Spleen (tissue), 13 donors: ENCODE measurements at places on chromosomes 11 and 22. TPM values are rescaled to one million over a fixed set of nuclear protein-coding genes. Genes with fewer than 3 reads are reported as not detected.
A peak's percentile ranks its signal among the peaks of the same experiment; 100 is the strongest.

SLC22A9 gene
- not detected for total RNA-seq

ESAM gene
- total RNA-seq: 38.7 TPM

KRTAP5-10 gene
- total RNA-seq: not detected

PGA4 gene
- total RNA-seq: 6.5 TPM

NAALAD2 gene
- 8.1 TPM for total RNA-seq

OR6A2 gene
- 0.35 TPM for total RNA-seq

PI4KA gene
- 143 TPM for total RNA-seq

MYBPC3 gene
- total RNA-seq: 1.3 TPM

KCTD14 gene
- 0.82 TPM for total RNA-seq

TMEM191C gene
- total RNA-seq: 3.2 TPM

MUC15 gene
- not detected for total RNA-seq

MUC5AC gene
- total RNA-seq: not detected

MMP8 gene
- total RNA-seq: 25.4 TPM

- H3K27ac ChIP-seq: no peak overlapping the region
- peaks cover 11% of the 10 kb centered on the region for H3K4me1 ChIP-seq
- H3K27me3 ChIP-seq: peaks cover 11% of the 10 kb centered on the region
- no peak overlapping the region for H3K4me3 ChIP-seq
- H3K36me3 ChIP-seq: no peaks in the 10 kb centered on the region
These were observed 20.5 kb downstream of the LRRC55 start for GRCh38 chr11:57202281-57202680.

GRCh38 chr11:76808996-76809395 lies 25.8 kb downstream of the TSKU start:
- peak; percentile 51 for DNase-seq
- peaks cover 23% of the 10 kb centered on the region for H3K4me1 ChIP-seq
- no peaks in the 10 kb centered on the region for H3K36me3 ChIP-seq
- no peaks in the 10 kb centered on the region for H3K27me3 ChIP-seq
- no peak overlapping the region for H3K27ac ChIP-seq

DNA sequence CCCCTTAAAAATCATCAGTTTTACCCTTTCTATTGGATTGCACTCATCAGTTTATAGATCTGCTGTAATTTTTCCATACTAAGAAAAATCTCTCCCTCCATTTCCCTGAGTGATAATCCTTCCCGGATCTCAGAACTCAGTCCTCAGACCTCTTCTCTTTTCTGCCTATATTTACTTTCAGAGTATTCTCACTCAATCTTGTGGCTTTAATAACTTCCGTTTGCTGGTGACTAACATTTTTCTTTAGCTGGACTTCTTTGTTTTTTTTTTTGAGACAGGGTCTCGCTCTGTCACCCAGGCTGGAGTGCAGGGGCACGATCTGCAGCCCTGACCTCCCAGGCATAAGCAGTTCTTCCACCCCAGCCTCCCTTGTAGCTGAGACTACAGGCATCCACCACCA lies 10.4 kb downstream of the ATXN10 start:
- H3K27ac ChIP-seq: no peak overlapping the region
- H3K27me3 ChIP-seq: no peaks in the 10 kb centered on the region
- no peak overlapping the region for H3K4me3 ChIP-seq
- peaks cover under 1% of the 10 kb centered on the region for H3K36me3 ChIP-seq
- DNase-seq: no peak

GRCh38 chr11:114358716-114359115 lies 41.6 kb downstream of the C11orf71 start:
- H3K36me3 ChIP-seq: no peaks in the 10 kb centered on the region
- H3K27me3 ChIP-seq: no peaks in the 10 kb centered on the region
- DNase-seq: no peak
- no peak overlapping the region for H3K27ac ChIP-seq

- H3K4me1 ChIP-seq: no peaks in the 10 kb centered on the region
- DNase-seq: no peak
- H3K27ac ChIP-seq: no peak overlapping the region
- H3K27me3 ChIP-seq: no peaks in the 10 kb centered on the region
- H3K36me3 ChIP-seq: peaks cover 7% of the 10 kb centered on the region
- H3K4me3 ChIP-seq: no peak overlapping the region
These were observed 17.9 kb downstream of the CLNS1A start for GRCh38 chr11:77619576-77620198.

GRCh38 chr11:117605331-117605730 lies 191.7 kb downstream of the DSCAML1 start:
- no peaks in the 10 kb centered on the region for H3K36me3 ChIP-seq
- no peak for DNase-seq
- no peak overlapping the region for H3K4me3 ChIP-seq

DNA sequence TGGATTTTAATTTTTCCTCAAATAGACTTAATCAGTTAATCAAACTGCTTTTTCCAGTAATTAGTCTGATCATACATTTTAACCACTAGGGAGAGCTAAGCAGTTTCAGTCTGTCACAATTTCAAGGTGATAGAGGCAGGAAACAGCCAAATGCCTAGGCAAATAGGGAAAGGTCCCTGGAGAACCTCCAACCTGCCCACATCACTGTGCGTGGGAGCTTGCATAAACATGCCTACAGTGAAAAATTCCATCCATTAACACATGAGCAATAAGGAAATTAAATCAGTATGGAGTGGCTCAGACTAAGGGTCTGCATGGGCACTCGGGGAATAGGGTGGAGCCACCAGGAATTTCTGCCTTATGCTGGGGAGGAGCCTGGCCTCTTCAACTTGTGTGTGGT lies 74.6 kb downstream of the AASDHPPT start:
- H3K4me3 ChIP-seq: no peak overlapping the region
- no peaks in the 10 kb centered on the region for H3K4me1 ChIP-seq
- no peak overlapping the region for H3K27ac ChIP-seq
- no peaks in the 10 kb centered on the region for H3K27me3 ChIP-seq
- no peaks in the 10 kb centered on the region for H3K36me3 ChIP-seq
- DNase-seq: no peak

DNA sequence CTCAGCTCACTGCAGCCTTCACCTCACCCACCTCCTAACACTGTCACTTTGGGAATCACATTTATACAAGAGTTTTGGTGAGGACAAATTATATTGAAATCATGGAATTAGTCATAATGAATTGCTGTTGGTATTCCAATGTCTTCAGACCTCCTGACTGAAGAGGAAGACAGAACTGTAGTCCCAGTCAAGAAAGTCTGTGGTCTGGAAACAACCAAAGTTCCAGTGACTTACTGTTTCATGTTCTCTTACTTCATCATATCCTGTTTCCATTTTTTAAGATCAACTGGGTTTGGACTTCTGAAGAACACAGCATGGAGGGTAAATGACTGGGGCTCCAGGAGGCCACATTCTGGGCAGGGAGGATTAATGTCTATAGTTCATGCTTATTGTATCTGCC lies 43.0 kb upstream of the HIPK3 start:
- DNase-seq: no peak
- H3K4me1 ChIP-seq: no peaks in the 10 kb centered on the region
- H3K27ac ChIP-seq: no peak overlapping the region
- no peaks in the 10 kb centered on the region for H3K36me3 ChIP-seq
- H3K4me3 ChIP-seq: no peak overlapping the region
- no peaks in the 10 kb centered on the region for H3K27me3 ChIP-seq

DNA sequence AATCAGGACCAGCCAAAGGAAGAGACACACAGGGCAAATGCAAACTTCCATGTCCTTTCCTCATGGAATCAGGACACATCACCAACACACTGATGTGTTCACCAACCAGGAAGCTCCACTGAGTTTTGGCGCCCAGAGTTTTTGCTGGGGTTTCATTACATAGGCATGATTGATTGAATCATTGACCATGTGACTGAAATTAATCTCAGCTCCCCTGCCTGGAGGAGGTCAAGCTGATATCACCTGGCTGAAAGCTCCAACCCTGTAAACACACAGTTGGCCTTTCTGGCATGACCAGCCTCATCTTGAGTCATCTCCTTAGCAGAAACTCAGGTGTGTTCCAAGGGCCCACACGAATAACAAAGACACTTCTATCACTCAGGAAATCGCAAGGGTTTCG lies 133.2 kb downstream of the TRIM29 start:
- no peak overlapping the region for H3K27ac ChIP-seq
- H3K4me3 ChIP-seq: no peak overlapping the region
- no peaks in the 10 kb centered on the region for H3K36me3 ChIP-seq
- DNase-seq: no peak

- H3K36me3 ChIP-seq: no peaks in the 10 kb centered on the region
- H3K4me3 ChIP-seq: no peak overlapping the region
- no peak for DNase-seq
These were observed 8.0 kb downstream of the SCN4B start for GRCh38 chr11:118144301-118145268.

GRCh38 chr22:50531546-50531961 lies 1.7 kb upstream of the TYMP start:
- H3K27me3 ChIP-seq: no peaks in the 10 kb centered on the region
- peaks cover 18% of the 10 kb centered on the region for H3K36me3 ChIP-seq
- H3K4me3 ChIP-seq: peak overlapping the region; percentile 50
- DNase-seq: peak; percentile 96

DNA sequence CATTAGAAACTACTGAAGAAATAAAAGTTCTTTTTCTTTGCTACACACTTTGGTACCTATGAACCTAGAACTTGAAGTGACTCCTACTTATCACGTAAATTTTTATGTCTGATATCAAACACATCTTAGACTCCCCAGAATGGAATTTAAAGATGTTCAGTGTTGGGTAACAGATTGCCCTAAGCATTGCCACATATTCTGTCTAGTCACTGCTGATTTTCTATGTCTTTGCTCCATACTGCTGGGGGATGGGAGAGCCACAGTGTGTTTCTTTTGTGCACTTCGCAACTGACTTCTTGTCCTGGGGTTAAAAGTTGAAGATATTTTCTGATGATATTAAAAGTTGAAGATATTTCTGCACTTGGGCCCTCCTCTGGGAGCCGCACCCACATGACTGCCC lies 19.4 kb upstream of the MYO18B start:
- H3K4me3 ChIP-seq: no peak overlapping the region
- no peaks in the 10 kb centered on the region for H3K27me3 ChIP-seq
- no peak overlapping the region for H3K27ac ChIP-seq
- no peak for DNase-seq
- H3K36me3 ChIP-seq: peaks cover 66% of the 10 kb centered on the region

- H3K27me3 ChIP-seq: no peaks in the 10 kb centered on the region
- H3K4me3 ChIP-seq: no peak overlapping the region
- H3K4me1 ChIP-seq: no peaks in the 10 kb centered on the region
- no peaks in the 10 kb centered on the region for H3K36me3 ChIP-seq
These were observed 298.4 kb upstream of the PDGFD start for GRCh38 chr11:104462341-104462740.

DNA sequence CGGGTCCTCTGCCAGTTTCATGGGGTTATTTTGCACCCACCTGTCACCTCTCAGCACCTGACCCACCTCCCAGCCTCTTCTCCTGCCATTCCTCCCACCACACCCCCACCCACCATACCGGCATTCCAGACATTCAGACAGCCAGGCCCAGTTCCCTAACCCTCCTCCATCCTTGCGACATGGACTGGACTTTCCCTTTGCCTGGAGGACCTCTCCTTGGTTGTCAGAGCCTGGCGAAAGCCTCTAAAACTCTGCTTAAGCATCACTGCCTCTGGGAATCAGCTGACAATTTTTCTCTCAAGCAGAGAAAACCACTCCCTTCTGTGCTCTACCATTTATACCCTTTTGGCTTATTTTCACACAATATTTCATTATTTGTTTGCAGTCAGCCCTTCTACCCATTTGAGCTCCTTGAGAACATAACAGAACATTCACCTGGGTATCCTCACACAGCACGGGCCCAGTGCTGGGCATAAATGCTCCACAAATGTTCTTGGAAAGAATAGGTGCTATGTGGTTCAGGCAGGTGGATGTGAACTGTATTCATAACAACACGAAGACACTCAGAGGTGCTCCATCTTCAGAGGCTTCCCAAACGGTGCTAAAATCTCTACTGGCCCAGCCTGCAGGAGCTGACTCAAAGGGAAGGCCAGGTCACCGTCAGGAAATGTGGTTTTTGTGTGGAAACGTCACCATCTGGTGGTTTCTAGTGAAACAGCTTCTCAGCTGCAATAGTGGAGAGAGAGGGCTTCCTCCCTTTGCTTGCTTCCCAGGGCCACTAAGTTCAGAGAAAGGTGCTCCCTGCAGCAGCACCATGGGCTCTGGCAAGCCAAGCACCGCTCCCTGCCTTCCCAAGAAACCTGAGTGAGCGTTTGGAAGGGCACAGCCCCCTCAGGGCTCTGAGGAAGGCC lies 10.4 kb downstream of the SPATA19 start:
- H3K4me3 ChIP-seq: no peak overlapping the region
- no peaks in the 10 kb centered on the region for H3K4me1 ChIP-seq
- H3K36me3 ChIP-seq: no peaks in the 10 kb centered on the region
- DNase-seq: no peak
- peaks cover 5% of the 10 kb centered on the region for H3K27me3 ChIP-seq
- no peak overlapping the region for H3K27ac ChIP-seq

- no peak overlapping the region for H3K4me3 ChIP-seq
- no peaks in the 10 kb centered on the region for H3K4me1 ChIP-seq
- no peak for DNase-seq
- H3K27me3 ChIP-seq: no peaks in the 10 kb centered on the region
- no peak overlapping the region for H3K27ac ChIP-seq
These were observed 138.5 kb downstream of the SWAP70 start for GRCh38 chr11:9802291-9802861.

DNA sequence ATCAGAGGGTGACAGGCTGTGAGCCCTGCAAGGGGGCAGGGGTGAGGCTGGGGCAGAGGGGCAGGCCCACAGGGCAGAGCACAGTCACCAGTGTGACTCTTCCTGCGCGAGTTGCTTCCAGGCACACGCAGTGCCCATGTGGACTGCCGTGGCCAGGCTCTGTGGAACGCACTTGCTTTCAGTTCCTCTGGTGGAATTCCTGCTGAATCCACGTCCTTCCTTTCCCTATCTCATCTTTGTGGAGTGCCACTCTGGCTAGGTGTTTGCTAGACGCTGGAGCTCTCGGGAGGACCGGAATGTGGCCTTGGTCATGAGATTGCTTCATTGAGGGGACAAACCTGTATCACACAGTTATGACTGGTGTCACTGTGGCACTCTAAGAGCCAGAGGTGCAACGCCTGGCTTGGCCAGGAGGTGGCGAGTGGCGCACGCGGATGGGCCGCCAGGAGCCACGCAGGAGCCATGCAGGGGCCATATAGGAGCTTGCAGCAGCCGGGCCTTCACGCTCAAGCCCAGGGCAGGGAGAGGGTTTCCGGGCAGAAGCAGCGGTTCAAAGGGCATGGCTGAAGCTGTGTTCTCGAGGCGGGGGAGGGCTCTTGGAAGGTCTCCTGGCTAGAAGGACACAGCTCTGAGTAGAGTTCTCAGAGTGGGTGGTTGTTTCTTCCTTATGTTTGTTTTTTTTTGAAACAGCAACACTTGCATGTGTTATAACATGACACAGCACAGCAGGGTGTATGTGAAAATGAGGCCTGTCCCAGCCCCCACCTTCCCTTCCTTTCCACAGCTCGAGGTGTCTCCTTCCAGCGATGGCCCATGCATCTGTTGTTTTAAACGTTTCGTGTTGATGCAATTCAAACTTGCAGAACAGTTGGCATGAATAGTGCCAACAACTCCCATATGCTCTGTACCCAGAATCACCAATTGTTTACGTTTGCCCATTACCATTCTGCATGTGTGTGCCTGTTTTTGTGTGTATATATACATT lies 36.2 kb downstream of the TBC1D22A start:
- H3K36me3 ChIP-seq: peaks cover 77% of the 10 kb centered on the region
- H3K27ac ChIP-seq: no peak overlapping the region
- H3K4me1 ChIP-seq: peaks cover 43% of the 10 kb centered on the region
- no peaks in the 10 kb centered on the region for H3K27me3 ChIP-seq
- peak; percentile 93 for DNase-seq

GRCh38 chr11:128731041-128731663 lies 37.3 kb downstream of the FLI1 start:
- no peaks in the 10 kb centered on the region for H3K36me3 ChIP-seq
- H3K4me3 ChIP-seq: no peak overlapping the region
- peaks cover 99% of the 10 kb centered on the region for H3K4me1 ChIP-seq
- DNase-seq: no peak
- no peaks in the 10 kb centered on the region for H3K27me3 ChIP-seq
